Testis (tissue), 5 donors: ENCODE measurements at places on chromosomes 6 and 20.

- DNase-seq = no peak
These were observed 223.1 kb downstream of the BCAS1 start for GRCh38 chr20:53847139-53847836.

- DNase-seq = no peak
These were observed 60.1 kb downstream of the GFOD1 start for GRCh38 chr6:13427316-13427715.

DNA sequence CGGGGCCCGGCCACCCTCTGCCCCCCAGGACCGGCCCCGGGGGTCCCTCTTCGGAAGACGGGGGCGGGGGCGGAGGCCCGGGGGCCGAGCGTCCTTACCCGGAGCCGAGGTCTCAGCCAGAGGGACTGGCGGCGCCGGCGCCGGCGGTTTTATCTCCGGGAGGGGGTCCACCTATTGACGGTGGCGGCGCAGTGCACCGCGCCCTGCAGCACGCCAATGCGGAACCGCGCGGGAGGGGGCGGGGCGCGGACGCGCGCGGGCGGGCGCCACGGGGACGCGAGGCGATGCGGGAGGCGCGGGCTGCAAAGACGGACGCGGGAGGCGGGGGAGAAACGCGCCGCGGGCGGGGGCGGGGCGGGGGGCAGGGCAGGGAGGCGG lies at the start of gene EEF1A2:
EEF1A2 (minus strand) TSS at position 124 of the 378 bp plus-strand sequence. CDS start 1,320 bp downstream, outside the sequence.
- DNase-seq = no peak

DNA sequence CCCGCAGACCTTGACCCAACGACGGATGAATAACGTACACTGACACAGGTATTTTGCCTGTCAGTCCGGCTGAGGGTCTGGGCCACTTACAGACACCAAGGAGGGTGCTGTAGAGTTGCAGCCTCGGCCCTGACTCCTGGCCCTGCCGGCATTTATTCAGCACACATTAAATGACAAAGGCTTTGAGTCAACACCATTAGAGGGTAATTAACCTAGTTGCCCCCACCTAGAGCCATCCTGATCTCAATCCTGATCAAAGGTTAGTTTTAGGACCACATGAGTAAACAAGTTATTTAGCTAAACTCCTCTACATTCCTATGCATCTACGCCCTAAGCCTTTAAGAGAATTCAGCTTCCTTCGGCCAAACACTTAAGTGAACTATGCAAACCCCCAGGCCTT lies 11.9 kb upstream of the PM20D2 start:
- no peak for DNase-seq

- DNase-seq = no peak
These were observed 231.3 kb upstream of the MAP3K7 start for GRCh38 chr6:90818163-90818562.
